ENCODE measurements at places on chromosomes 1 and 21.

- no peak for DNase-seq
Observed at GRCh38 chr1:214296860-214297745, 16.1 kb downstream of the SMYD2 start.

DNA sequence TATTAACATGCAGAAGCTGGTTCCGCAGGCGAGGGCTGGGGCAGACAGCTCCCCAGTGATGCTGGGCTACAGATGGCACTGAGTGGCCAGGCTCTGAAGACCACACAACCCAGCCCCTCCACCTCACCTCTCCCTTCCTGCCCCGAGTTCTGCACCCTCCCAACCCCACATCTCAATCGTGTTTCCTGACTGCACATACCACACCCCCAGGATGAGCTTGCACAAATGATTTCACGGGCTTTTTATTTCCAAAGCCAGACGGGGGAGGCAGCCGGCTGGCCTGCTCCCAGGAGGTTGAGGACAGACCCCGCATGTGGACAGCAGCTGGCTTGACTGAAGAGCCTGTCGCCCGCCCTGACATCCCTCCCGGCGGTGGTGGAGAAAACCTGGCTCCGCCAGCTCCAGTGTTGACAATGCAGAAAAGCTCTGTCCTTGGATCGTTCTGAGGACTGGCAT is 21.4 kb upstream of the ALDH4A1 start:
- no peak for DNase-seq

DNA sequence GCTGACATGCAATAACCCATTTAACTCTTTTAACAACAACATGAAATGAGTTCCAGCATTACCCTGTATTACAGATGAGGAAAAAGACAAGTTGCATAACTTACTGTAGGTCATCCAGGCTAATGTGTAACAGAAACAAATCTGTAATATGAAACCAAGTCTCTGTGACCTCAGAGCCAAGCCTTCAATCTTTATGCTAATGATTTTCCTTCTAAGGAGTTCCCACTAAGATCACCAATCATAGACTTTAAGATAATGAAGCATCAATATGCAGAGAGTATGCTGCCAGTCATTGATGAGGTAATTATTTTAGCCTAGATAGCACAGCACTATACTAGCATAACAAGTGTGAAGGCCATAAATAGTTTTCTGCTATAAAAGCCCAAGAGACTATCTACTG is 35.6 kb upstream of the RNPC3 start:
- no peak for DNase-seq

DNA sequence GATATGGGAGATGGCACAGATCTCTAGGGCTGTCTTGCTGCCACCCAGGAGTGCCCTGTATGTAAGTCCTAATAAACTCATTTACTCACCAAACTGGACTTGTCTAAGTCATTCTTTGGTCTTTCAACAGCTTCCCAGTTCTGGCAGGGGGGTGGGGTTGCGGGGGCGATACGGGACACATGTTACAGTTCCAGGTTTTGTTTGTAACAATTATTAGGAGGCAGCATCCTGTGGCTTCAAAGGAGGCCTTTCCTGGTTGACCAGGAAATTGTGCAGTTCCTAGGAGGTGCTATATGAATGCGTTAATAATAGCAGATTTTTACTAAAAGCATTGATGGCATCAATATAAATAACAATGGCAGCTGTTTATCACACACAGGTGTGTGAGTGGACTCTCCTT is 42.7 kb upstream of the TRIM45 start:
- no peak for DNase-seq

DNA sequence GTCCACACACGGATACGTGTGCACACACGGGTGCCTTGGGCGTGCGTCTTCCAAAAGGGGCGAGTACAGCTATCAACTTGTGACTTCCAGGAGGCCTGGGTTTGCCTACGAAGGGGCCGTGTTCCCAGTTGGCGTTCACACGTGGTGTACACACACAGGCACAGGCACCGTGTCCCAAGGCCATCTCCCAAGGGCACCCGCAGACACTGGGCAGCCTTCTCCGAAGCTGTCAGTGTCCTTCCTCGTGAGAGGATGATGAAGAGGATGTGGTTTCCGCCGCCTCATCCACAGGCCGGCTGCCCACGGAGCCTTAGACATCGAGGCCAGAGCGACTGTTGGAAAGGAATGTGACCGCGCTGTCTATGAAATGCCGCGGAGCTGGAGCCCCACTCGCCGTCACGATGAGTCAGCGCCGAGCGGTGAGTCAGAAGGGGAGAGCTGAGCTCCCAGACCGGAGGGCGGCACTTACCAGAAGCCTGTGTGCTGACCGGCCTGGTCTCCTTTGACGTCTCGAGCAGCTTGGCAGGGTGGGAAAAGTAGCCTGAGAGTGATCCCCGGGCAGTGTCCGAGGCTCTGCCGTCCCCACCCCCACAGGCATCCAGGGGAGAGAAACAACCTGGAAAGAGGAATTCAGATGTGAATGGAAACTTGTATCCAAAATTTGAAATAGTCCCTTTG is 141.4 kb upstream of the ARHGEF16 start:
- no peak for DNase-seq

GRCh38 chr1:208942394-208943130 is 641.0 kb upstream of the CAMK1G start:
- DNase-seq: no peak

DNA sequence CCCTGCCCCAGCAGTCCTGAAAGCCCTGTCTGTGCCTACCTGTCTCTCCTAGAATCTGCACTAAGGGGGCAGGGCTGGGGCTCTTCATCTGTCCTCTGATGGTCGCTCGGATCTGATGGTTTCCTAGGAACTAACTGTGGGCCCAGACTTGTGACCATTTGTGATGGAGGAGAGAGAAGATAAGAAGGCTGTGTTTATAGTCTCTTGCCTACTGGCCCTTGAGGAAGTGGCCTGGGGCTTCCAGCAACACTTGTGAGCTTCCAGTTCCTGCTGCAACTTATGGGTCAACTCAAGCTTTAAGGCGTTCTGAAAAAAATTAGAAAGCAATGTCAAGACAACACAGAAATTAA is 53.2 kb upstream of the SYNC start:
- DNase-seq: no peak

DNA sequence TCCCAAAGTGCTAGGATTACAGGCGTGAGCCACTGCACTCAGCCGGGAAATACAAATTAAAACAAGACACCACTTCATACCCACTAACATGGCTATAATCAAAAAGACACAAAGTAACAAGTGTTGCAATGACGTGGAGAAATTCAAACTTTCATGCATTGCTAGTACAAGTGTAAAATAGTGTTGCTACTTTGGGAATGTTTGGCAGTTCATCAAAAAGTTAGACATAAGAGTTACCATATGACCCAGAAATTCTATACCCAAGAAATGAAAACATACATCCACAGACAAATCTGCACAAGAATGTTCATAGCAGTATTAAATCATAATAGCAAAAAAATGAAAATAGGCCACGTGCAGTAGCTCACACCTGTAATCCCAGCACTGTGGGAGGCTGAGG is 16.4 kb downstream of the FOXJ3 start:
- DNase-seq: no peak

DNA sequence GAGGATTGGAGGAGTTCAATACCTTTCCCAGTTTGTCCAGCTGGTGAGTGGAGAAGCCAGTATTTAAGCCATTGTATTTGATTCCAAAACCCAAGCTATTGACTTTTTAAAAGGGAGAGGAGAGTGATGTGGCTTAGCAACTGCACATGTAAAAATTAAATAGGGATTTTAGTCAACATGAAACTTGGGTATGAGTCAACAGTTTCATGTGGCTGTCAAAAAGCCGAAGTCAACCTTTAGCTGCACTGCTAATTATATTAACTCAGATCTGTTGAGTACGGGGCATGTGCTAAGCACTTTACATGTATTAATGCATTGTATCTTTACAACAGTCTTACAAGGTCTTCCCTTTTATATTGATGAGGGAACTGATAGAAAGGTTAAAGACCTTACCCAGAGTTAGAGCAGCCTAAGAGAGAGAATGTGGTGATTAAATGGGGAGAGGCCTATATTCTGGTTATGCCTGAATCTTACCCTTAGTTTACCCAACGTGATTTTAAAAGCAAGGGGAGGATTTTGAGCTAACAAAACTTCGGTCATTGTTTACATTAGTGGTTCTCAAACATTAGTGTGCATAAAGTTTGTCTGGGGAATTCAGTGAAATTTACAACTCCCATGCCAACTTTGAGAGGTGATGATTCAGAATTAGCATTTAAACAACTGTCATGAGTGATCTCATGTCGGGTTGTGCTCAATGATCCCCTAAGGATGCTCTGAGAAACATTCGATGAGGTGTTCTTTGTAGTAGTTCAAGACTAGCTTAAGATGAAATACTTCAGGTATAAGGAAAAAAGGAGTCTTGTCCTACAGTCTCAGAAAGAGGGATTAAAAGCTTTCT is 6.9 kb upstream of the SLC35F3 start:
- DNase-seq: no peak

- no peak for DNase-seq
Observed at GRCh38 chr1:53297195-53297594, 30.7 kb downstream of the LRP8 start.

GRCh38 chr1:76390456-76390855 is 315.9 kb downstream of the ST6GALNAC3 start:
- no peak for DNase-seq

DNA sequence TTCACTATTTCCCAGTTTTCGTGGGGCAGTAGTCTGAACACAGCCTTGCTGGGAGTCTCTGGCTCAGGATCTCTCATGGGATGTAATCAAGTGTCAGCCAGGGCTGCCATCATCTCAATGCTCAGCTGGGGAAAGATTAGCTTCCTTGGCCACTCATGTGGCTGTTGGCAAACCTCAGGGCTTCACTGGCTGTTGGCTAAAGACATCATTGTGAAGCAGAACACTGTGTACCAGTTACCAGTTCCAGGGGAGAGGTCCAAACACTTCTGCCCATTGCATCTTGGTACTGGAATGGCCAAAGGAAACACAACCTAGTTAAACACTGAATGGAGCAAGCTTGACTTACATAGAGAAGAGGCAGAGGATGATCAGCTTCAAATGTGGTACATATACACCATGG is 33.7 kb downstream of the AADACL4 start:
- DNase-seq: no peak

- no peak for DNase-seq
Observed at GRCh38 chr1:205421798-205422197, at the start of gene LEMD1. Gene LEMD1, minus strand, starts transcription at chr1:205422056. Its CDS starts 1,520 bp downstream, at chr1:205420536.

DNA sequence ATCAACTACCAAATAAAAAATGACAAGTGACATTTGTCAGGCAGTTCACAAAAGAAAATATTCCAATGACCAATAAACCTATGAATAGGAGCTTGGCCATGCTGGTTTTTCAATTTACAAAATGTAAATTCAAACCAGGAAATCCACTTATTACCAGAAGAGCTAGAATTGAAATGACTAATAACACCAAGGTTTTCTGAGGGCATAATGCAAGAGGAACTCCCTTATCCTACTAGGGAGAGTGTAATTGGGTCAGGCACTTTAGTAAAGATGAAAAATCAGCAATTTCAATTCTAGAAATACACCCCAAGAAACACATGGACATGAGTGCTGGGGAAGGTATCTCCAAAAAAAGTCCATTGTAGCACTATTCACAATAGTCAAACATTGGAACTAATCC is 16.7 kb upstream of the TIAM1 start:
- DNase-seq: no peak

GRCh38 chr1:23506376-23507107 is 22.6 kb upstream of the ASAP3 start:
- DNase-seq: no peak

- no peak for DNase-seq
Observed at GRCh38 chr1:15838721-15839120, 8.8 kb upstream of the SPEN start.

DNA sequence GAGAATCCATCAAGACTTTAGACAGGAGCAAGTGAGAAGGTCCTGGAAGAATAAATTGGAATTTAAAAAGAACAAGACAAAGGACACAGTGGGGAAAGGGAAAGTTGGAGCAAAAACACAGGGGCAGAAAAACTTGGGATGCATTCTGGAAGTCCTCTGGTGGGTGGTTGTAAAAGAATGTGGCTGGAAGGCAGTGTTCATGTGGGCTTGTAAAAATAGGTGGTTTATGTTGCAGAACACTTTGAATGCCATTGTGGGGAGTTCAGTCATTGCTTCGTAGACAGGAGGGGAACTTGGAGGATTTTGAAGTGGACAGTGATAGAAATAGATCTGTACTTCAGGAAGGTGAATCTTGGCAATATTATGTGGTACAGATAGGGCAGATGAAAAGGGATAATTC is 15.2 kb downstream of the KIF1B start:
- no peak for DNase-seq

- no peak for DNase-seq
Observed at GRCh38 chr1:230794431-230794830, 47.2 kb downstream of the CAPN9 start.

DNA sequence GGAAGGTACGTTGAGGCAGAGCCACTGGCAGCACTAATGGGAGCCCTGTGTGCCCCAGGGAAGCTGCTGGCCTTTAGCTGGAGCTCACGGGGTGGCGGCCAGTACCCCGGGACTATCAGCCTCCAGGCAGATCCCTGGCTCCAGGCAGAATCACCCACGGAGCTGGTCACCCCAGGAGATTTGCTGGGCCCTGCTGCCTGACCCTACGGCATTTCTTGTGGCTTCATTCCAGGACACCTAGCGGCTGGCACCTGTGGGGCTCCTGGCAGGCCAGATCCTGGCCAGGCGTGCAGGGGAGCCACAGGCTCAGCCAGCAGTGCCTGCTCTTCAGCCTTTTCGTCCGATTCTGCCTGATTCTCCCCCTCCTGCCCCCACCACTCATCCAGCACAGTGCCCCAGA is 7.1 kb downstream of the PADI1 start:
- DNase-seq: no peak

DNA sequence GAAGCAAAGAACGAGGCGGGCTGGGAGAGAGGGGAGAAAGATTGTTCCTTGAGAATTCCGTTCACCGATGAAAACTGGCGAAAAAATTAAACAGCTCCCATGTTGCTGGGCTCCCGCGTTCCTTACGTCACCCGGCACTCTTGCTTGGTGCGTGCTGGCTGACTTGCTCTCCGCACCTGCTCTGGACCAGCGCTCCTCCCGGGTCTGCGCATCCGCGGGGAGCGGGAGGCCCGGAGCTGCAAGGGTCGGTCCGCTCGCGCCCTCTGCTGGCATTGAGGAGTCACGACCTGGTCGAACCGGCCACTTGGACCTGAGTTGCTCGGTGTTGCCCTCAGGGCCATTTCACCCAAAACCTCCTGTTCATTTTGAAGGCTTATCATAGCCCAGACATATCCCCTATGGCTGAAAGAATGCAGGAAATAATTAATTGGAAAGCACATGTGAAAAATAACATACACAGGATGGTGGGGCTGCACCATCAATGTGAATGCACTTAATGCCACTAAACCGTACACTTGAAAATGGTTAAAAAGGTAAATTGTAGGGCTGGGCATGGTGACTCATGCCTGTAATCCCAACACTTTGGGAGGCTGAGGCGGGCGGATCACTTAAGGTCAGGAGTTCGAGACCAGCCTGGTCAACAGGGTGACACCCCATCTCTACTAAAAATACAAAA is 98.9 kb upstream of the BACE2 start:
- DNase-seq: peak; percentile 44

DNA sequence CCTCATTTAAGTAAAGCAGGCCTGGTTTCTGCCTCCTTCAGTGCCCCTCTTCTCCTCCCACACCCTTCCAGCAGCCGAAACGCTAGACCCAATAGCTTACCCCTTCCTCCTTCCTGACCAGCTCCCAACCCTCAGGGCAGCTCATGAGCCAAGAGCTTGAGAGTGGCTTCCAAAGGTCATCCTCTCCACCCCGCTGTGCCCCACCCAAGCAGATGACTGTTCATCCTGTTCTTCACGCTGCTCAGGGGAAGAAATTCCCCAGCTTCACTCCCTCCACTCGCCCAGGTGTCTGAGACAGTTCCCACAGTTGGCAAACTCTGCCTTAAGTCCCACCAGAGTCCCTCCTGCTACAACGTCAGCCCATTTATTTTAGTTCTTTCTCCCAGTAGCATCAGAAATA is 23.4 kb downstream of the ARHGEF19 start:
- no peak for DNase-seq

- DNase-seq: no peak
Observed at GRCh38 chr1:243474906-243475305, 219.1 kb downstream of the SDCCAG8 start.
